DMS 273 treated with DMSO at 0.1 percent for 48 hours (cell line): ENCODE measurements at places on chromosomes 13 and 19.

GRCh38 chr13:41568143-41568971 is 111.0 kb downstream of the RGCC start:
- DNase-seq = no peak

- DNase-seq = no peak
Observed at GRCh38 chr19:17862711-17863519, 3.2 kb downstream of the RPL18A start.

DNA sequence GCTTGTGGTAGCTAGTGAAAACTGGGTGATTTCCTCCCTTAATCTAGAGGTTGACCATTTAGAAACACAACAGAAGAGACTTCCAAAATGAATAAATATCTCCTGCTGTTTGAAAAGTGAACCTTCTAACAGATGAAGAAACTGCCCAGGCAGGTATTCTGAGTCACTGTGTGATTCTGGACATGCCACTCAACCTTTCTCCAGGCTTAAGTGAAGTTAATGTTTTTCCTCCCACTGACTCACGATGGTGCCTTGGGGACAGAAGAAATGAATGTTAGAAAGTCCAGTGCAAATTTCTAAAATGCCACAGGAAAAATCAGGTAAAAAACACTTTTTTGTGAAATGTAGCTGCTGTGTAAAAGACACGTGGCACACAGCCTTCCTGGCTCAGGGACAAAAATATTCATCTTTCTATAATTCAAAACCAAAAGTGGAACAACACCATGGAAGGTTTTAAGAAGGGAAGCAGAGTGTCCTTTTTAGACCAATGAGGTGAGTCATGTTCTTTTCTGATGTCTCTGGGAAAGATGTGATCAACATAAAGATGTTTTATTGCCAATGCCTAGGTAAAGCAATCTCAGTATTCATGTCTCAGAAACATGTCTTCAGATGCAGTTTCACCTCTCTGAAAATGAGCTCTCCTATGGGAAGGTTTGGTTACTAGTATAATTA is 9.1 kb downstream of the UBE2L5 start:
- no peak for DNase-seq

- no peak for DNase-seq
Observed at GRCh38 chr13:106349080-106349931, 186.2 kb downstream of the EFNB2 start.

- DNase-seq = no peak
Observed at GRCh38 chr13:48457578-48458242, 44.8 kb upstream of the LPAR6 start.

DNA sequence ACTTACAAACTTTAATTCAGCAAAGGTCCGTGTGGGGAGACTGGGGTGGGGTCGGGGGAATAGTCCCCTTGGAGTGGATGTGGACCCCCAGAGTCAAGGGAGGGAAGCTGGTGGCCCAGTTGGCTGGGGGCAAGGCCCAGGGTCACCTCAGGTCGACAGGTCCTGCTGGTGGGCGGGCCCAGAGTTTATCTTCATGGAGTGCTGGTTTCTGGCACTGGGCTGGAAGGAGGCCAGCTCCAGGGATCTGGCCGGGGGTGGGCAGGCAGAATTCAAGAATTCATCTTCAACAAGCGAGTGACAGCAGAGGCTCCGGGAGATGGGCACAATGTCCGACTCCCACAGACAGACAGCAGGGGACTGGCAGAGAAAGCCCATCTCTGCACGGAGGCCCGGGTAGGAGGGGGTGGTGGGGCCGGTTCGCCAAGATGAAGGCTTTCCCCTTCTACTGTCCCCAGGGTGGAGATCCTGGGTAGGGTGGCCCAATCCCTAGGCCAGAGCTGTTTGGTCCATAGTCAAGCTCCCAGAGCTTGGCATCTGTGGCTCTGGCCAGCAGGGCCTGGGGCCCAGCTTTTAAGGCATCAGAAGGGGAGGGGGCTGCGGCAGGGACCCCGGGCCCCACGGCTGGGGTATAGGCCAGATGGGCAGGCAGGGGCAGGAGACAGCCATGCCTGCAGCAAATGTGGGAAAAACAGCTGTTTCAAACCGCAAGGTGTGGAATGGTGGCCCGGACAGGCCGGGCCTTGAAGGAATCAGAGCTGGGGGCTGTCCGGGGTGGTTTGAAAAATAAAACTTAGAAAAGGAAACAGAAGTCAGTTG is 622 bp upstream of the FDX2 start:
- peak; percentile 56 for DNase-seq

DNA sequence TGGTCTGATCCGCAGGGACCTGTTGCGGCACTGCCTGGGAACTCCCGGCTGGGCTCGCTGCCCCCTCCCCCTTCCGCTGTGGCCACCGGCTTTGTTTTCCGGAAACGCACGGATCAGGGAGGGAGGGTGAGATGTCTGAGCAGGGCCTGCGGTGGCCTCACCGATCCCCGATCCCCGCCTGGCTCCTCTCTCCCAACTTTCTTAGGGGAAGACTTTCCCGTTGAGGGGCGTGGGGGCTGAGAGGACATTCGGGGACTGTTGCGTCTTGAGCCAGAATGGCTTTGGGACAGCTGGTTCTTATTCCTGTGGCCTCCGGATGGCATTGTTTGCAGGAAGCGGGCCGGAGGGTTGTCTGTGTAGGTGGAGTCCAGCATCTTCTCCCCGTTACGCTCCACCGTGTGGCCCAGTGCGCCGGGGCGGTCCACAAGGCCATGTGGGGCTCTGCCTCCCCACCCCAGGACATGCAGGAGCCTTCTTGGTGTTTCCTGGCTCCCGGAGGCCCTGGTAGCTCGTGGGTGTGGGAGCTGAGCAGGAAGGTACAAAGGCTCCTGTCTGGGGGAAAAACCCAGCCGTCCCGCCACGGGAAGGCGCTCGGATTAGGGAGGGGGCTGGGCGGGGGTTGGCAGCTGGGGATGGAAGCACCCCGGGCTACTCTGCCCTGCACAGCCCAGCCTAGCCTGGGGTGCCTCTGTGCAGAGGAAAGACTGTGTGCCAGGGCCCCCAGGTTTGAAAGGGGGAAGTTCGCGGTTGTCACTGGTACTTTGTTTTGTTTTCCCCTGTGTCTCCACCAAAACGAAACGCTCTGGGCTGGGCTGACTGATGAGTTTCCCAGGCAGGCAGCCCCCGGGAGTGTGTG is 1.3 kb downstream of the CSNK1G2 start:
- DNase-seq = peak; percentile 9

GRCh38 chr13:97986835-97987234 is 33.4 kb downstream of the IPO5 start:
- DNase-seq = no peak

DNA sequence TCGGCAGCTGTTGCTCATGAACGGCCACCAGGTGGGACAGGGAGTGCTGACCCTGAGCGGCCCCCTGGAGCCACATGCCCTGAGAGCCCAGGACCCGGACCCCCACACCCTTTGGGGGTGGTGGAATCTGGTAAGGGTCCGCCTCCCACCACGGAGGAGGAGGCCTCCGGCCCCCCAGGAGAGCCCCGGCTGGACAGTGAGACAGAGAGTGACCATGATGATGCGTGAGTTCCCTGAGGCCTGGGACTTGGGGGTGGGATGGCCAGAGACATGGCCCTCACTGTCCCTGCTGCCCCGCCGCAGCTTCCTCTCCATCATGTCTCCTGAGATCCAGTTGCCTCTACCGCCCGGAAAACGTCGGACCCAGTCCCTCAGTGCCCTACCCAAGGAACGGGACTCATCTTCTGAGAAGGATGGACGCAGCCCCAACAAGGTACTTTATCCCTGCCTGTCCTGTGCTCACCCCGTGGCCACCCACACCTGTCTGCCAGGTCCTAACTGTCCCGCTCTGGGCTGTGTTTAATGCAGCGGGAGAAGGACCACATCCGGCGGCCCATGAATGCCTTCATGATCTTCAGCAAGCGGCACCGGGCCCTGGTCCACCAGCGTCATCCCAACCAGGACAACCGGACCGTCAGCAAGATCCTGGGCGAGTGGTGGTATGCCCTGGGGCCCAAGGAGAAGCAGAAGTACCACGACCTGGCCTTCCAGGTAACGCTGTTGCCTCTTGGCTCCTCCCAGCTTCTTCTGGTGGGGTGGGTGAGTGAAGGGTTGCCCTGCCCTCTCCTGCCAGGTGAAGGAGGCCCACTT is 14.7 kb upstream of the PRR19 start:
- DNase-seq = no peak

- DNase-seq = no peak
Observed at GRCh38 chr13:109771926-109772325, 14.5 kb downstream of the IRS2 start.

GRCh38 chr13:113770937-113771336 is 11.9 kb downstream of the TMEM255B start:
- no peak for DNase-seq

DNA sequence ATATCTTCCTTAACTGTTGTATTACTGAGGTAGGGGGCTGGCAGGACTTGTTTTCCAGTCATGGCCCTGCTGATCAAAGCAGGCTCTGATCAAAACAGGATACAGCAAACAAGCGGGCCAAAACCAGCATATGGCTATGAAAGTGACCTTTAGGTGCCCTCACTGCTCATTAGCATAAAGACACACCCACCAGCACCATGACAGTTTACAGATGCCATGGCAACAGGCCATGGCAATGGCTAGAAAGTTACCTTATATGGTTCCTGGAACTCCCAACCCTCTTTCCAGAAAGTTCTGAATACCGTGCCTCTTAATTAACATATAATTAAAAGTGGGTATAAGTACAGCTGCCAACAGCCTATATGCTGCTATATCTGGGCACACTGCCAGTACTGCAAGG is 551.4 kb upstream of the SGCG start:
- peak; percentile 1 for DNase-seq

DNA sequence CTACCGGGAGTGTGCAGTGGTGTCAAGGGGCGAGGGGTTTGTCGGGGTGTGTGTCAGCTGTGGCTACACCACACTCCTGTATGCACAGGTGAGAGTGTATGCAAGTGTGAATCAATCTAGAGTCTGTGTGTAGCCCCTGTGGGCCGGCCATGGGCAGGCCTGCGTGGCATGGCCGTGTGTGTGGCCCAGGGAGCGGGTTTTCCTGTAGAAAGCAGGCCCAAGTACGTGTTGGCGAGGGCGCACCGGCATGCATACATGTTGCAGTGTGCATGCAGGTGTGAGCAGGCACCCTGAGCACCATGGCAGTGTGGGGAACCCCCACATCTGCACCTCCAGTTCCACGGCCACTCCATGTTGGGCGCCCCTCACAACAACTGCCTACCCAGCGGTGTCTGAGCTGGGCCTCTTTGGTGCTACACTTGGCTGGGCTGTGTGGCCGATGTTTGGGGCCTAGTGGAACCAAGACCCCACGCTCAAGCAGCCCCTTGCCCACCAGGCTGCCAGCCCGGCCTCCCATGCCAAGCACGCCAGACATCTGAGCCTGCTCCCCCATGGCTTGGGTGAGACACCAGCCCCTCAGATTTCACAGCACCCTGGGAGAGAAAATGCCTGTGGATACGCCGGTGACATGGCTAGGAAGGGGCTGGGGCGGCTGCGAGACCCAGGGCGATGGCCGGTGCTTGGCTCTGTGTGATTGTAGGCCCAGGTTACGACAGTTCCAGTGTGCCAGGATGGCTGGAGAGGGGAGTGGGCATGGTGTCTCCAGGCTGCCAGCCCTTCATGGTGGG is 2.1 kb downstream of the NFIX start:
- no peak for DNase-seq

- peak; percentile 13 for DNase-seq
Observed at GRCh38 chr19:38142176-38143035, 81.6 kb downstream of the DPF1 start.

GRCh38 chr19:51737924-51738323 is 13.8 kb downstream of the FPR1 start:
- no peak for DNase-seq

DNA sequence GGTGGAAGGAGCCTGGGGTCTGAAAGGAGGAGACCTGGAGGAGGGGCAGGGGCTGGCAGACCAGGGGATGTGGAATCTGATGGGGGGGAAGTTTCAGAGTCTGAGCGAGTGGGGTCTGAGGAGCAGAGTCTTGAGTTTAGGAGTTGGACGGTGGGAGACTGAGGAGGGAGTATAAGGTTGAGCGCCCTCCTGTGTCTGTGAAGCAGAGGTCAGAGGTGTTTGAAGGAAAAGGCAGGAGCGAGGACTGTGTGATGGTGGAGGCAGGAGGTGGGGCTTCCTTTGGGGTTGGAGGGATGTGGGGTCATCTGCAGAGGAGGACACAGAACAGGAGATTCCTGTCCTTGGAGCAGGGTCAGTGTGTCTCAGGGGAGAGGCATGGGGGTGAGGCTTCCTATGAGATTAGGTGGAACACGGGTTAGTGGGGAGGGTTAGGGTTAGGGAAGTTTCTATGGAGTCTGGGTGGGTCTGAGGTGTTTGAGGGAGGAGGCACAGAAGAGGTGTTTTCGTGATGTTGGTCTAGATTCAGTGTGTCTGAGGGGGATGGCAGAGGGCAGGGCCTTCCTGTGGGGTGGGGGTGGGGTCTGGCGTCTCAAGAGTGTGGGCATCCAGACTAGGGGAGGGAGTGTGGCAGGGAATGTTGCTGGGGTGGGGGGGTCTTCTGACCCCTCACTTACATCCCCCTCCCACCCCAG is 8.3 kb downstream of the RYR1 start:
- no peak for DNase-seq

DNA sequence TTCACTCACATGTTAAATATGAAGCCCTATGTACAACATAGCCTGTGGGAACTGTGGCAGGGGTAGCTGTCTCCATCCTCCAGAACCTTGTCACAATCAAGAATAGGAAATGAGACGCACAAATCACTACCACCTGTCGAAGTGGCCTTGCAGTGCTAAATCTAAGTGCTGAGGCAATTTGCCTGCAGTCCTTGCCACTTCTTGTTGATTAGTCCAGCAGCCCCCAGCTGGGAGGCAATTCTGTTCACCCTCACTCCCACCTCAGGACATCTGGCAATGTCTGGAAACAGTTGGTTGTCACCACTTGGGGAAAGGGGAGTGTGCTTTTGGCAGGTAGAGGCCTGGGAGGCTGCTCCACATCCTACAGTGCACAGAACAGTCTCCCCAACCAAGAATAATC is 10.7 kb downstream of the RFX2 start:
- peak; percentile 95 for DNase-seq

- DNase-seq = no peak
Observed at GRCh38 chr19:11359421-11359820, 4.2 kb downstream of the PLPPR2 start.
